AG20443 (cell line): ENCODE measurements at places on chromosomes 3 and 15.

DNA sequence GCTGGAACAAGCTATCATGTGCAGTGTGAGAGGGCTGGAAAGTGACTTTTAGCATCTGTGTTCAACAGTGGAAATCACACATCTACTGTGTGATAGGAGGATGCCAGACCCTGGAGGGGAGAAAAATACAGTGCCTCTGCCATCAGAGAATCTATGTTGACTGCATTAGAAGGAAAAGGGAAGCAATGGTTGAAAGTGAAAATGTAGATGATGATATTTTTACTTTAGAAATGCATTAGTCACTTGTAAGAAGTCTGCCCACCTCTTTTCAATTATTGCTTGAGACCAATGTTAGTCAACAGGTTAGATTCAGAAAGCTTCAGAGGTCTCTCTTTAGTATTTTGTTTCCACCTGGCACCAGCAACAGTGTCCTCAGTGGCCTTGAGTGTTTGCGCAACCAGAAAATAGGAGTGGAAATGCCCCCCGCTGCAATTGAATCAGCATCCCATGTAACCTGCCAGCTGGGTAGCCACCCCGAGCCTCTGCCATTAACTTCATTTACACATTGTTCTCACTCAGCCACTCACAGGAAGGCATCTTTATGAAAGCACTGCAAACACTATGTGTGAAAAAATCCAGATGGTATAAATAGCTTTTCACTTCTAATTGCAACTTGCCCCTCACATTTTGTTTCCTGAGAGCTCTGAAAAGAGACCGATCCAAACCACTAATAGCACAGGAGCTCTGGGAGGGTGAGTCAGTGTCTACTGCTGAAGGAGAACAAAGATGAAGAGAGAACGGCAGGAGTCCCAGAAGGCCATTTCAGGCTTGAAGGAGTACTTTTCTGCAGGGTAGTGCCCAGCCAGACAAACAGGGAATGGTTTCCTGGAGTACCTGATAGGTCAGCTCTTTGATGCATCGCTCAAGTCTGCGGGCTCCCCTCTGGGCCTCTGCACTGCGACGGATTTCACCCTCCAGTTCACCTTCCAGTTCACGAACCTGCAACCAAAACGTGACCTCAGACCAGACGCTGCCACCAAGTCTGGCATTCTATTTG, 92.1 kb downstream of the HHLA2 start:
- no peak for DNase-seq

DNA sequence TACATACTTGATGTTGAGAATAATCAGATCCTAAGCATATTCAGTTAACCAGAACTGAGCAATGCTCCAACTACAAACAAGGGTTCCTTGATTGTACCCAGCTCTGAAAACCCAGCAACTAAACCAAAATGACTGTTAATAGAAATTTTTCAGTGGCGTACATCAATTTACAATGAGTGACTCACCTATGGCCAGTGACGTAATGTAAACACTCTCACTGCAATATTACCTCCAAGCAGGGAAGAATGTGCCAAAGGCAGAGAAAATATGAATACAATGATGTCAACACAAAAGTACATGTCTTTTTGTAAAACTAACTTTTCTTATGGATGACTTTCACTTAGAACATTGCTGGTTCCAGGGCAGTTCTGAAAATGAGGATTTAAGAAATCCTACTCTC, 611.3 kb downstream of the EDEM1 start:
- DNase-seq: no peak

DNA sequence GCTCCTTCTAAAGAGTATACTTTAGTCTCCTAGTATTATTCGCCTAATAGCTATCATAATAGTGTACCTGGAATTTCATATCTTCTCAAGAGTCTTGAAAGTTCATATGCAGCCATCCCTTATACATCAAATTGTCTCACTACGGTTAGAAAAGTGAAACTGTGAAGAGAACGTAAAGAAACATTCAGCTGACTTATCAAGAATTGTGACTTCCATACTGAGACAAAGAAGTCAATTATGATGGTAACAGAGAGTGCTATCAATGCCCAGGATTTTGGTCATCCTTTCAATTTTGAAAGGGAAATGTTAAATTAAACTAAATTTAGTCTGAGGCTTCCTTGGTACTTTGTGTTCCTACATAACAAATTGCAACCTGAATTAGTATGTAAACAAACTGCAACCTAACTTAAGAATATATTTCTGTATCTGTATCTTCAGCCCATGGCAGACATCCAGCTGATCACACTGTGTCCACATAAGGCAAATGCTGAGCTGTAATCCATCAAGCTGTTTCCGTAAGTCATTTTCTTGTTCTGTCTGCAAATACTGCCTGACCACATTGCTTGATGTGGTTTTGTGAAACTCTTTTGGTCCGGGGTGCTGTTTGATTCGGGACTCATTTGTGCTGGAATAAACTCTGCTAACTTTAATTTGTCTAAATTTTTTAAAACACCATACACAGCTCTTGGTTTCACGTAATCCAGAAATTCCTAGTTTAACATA, 469.6 kb downstream of the SI start:
- no peak for DNase-seq

- peak; percentile 28 for DNase-seq
Observed at GRCh38 chr15:57505056-57505715, 86.5 kb upstream of the MYZAP start.

DNA sequence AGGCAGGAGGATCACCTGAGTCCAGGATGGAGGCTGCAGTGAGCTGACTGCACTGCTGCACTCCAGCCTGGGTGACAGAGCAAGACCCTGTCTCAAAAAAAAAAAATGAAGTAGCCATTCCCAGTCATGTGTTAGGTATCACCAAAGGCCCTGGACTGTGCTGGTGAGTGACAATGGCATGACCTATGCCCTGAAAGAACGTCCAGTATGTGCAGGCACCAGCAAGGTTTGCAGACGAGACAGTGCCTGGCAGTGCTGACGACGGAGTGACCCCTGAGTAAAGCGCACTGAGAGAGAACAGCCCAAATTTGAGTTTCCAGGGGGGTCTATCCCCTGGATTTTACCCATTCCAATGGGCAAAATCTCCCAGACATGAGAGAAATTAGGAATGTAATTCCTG, 45.2 kb downstream of the RBPMS2 start:
- no peak for DNase-seq

DNA sequence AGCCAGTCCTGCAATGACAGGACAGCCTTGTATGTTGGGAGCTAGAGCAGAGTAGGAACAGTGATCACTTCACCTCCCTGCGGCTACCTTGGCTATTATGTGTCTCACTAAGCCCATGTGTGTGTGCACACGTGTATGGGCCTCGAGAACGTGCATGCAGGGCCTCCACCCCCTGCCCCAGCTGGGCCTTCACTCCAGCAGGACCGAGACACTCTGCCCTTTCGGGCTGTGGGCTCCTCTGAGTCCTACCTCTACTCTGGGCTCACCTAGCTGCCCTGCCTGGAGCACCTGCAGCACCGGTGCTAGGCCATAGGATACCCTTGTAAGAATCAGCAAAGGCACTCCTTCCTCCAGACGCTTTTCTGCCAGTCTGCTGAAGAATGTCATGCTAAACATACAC, 77.5 kb downstream of the LINGO1 start:
- DNase-seq: no peak

DNA sequence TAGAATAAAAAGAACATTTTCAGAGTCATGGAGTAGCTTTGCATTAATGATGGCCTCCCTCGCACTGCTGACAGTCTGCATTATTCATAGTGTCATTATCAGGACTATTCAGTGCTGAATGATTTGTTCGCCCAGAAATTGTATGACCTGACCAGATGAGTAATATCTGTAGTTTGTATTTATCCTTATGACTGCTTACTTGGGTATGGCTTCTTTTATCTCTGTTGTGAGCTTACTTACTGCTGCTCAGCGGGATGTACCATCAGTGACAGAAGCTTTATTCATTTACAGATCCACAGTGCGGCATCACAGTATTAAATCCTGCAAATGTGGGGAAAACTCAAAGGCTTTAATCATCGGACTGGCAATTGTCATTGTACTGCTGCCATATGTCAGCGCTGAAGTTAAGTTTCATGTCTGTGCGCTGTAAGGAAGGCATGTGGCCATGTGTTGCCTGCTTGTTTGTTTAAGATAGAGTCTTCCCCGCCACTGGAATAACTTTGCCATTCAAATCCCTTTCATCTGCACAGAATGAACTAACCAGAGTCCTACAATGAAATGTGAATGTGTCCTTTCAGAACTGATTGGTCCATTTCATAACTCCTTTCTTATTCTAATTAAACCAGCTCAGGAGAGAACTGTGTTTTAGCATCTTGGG, 262.2 kb downstream of the CHL1 start:
- no peak for DNase-seq

- DNase-seq: no peak
Observed at GRCh38 chr3:38573556-38573955, 75.9 kb downstream of the SCN5A start.

DNA sequence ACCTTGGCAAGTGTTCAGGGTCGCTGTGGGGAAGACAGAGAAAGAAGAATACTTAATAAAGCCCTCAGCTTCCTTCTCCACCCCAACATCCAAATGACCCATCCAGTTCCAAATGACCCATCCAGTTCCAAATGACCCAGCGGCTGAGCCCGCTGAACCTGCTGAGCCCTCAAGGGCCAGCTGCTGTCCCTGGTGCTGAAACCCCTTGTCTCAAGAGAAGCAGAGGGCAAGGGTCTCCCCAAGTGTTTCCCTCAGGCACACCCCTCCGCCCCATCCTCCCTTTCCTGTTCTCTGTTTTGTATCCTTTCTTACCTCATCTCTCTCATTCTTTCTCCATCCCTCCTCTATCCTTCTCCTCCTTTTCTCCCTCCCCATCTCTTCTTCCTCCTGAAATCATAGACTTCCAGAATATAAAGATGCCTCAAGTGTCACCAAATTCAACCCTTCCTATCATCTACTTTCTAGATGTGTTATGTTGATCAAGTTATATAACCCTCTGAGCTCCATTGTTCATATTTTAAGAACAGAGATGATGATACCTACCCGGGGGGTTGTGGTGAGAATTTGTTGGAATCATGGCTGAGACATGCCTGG, 29.0 kb downstream of the CCDC33 start:
- peak; percentile 57 for DNase-seq

DNA sequence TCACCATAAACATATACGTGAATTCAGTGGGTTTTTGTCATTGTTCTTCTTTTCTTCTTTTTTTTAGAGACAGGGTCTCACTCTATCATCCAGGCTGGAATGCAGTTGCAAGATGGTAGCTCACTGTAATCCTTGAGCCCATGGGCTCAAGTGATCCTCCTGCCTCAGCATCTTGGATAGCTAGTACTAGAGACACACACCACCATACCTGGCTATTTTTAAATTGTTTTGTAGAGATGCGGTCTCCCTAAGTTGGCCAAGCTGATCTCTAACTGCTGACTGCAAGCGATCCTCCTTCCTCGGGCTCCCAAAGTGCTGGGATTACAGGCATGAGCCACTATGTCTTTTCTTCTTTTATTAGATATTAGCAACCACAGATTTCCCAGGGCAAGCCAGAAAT, 220.6 kb downstream of the NLGN1 start:
- no peak for DNase-seq

DNA sequence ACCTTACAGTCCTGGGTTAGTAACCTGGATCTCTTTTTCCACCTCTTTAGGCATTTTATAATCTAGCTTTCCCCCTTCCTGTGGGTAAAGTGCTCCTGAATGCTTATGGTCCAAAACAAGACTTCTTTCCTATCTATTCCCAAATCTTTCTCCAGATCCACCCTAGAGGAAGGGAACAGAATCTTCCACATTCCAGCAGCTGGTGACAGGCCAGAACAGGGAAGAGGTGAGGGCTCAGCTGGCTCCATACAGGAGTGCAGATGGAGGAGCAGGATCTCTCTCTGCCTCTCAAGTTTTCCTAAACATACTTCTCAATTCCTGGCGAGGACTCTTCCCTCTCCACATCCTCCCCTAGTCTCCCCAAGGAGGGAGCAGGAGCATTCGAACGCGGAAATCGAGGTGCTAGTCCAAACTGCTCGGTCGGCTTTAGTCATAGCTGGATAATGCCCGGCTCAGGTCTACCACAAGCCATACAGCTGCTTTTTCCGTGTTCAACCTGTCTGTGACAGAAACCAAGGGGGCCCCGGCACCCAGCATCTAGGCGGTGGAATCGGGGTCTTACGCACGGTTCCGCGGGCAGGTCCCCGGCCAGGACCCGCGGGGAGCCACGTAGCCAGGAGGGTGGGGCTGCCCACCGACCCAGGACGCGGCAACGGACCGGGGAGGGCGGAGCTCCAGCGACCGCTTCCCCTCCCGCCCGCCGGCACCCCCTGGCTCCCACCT, 4.0 kb downstream of the RASSF1 start:
- DNase-seq: no peak

GRCh38 chr3:144119633-144120032, 148.0 kb downstream of the DIPK2A start:
- no peak for DNase-seq

- DNase-seq: no peak
Observed at GRCh38 chr3:132916096-132916495, 122.1 kb upstream of the TMEM108 start.

- DNase-seq: peak; percentile 76
Observed at GRCh38 chr3:5275529-5275928, 88.0 kb downstream of the EDEM1 start.

- no peak for DNase-seq
Observed at GRCh38 chr15:77510066-77511057, 89.7 kb downstream of the HMG20A start.

- DNase-seq: no peak
Observed at GRCh38 chr3:130377960-130378676, 32.6 kb downstream of the COL6A5 start.

DNA sequence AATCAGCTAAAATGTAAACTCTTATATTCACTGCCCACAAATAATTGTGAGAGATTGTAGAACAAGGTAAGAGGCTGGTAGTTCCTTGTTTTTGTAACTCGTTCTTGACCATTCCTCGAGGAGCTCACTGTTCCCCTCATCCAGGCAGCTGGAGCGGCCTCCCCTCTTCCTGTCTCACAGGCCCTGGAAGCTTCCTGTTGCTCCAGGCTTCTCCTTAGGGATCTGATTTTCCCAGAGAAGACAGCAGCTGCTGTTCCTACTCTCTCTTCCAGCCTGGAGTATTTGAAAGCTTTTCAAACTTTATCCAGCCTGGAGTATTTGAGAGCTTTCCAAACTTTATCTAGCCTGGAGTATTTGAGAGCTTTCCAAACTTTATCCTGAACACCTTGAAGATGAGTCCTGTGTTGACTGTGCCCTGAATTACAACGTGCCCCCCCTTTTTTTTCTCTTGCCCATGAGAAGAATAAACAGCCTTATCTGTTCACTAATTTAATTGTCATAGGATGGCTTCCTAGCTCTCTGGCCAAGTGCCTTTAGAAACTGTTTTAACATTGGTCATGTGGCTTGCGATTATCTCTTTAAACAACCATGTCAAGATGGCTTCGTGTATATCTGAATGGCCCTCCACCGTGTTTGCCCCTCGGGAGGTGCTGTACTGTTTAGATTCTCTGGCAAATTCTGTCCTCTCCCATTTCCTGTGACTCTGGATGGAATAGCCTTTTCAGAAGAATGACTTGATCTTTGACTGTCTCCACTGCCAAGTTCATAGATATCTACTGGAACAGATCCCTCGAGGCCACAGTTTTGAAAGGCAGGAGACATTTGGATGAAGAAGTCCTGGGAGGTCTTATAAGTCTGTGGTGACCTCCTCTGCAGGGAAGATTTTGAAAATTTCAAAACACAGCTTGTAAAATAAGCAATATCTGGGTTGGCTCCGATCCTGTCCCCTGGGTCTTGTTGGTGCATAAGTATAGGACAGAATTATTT, 4.8 kb downstream of the ADAMTSL3 start:
- DNase-seq: no peak

- DNase-seq: no peak
Observed at GRCh38 chr15:38084289-38084688, 149.8 kb downstream of the TMCO5A start.

GRCh38 chr3:27723001-27723445, 900 bp upstream of the EOMES start:
- DNase-seq: peak; percentile 29
